Activated T-helper 1 cell treated with Interleukin-2 at 50 U/mL for 16 hours (primary cell): ENCODE measurements at places on chromosomes 7 and 10.
A peak's percentile ranks its signal among the peaks of the same experiment; 100 is the strongest.

DNA sequence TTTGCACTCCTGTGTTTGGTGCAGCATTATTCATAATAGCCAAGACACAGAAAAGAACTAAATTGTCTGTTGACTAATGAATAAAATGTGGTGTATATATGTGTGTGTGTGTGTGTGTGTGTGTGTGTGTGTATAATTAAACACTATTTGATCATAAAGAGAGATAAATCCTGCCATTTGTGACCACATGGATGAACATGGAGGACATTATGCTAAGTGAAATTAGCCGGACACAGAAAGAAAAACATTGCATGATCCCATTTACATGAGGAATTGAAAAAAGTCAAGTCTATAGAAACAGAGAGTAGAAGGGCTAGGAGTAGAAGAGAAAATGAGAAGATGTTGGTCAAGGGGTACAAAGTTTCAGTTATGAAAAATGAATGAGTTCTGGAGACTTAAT is 85.9 kb downstream of the ANK3 start:
- no peak for DNase-seq

DNA sequence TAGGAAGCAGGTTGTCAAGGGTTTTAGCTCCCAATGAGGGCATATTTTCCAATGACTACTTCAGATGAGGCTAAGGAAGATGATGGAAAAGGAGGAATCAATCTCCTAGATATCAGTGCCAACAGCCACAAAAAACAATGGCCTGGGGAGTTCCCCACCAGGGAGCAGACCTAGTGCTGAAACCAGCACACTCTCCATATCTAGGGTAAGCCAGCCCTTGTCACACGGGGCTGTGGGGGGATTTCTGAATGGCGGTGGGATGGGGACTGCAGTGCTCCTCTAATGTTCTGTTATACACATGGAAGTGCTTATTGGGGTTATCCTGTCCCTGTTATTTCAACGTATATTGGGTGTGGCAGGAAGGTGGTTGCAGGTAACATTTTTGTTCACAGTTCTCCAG is 18.5 kb downstream of the EPC1 start:
- DNase-seq, result no peak

DNA sequence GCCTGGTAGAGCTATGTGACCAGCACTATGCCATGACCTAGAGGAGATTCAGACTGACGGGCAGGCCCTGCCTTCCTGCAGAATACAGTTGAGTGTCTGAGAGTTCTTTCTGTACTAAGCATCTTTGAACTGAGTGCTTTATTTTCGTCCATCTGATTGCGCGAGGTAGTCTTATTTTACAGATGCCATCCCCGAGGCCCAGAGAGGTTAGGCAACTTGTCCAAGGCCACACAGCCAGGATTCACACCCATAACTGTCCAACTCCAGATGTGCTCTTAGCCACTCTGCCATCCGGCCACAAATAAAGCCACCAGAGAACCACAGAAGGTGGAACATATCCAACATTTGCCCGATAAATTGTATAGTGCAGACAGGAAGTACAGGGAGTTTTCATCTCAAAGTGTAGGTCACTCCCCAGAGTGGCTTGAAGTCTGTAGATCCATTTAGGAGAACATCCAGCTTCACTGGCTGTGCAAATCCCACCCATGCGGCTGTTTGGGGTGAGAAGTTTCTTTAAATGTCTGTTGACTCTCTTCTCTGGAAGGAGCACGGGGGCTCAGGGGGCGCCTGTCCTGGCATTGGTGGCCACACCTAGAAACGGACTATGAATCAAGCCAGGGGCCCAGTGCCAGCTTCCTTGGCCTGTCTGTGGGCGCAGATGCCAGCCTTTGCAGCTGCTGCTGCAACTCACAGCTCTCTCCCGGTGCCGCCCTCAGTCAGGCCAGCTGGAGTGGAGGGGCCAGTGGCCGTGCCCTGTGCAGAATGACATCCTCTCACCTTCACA is 11.1 kb downstream of the CHST3 start:
- no peak for DNase-seq

- no peak for DNase-seq
Observed at GRCh38 chr10:102630663-102631062, 13.6 kb upstream of the TRIM8 start.

DNA sequence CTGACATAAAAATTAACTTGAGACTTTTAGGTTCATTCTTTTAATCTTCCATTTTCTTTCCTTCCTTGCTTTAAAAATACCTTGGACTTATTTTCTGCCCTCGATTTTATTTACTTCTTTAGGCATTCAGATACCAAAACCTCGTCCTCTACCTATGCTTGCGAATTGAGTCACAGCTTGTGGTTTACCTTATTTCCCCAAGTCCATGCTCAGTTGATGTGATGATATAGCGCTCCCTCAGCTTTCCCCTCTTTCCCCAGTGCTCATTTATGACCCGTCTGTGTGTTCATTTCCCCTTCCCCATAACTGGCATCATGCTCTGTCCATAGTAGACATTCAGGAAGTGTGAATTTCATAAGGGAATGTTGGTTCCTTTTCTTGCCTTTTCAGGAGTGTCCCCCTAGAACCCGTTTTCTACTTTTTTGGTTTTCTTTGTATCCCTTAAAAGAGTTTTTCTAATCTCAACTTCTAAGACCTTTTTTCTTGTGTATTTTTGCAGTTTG is 19.1 kb upstream of the PRKRIP1 start:
- DNase-seq, result no peak

GRCh38 chr7:127375631-127376030 is 16.9 kb downstream of the ZNF800 start:
- DNase-seq, result no peak

- no peak for DNase-seq
Observed at GRCh38 chr7:74612015-74612829, 45.3 kb upstream of the GTF2I start.

GRCh38 chr10:35126062-35126529 is 550 bp upstream of the CREM start:
- DNase-seq, result no peak

DNA sequence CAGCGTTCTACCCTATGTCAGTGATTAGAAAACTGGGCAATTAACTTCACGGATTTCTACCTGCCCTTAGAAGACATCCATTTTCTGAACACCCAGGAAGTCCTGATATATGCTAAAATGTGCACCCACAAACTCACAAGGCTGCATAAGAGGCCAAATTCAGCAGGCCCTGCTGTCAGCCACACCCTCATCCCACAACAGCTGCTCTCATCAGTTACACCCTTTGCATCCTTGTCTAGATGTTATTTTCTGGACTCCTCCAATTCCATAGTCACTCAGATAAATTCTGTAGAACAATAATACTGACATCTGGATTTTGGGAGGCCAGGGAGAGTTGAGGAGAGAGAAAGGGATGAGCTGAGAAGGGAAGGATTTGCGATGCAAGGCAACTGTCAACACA is 208.9 kb downstream of the TAX1BP1 start:
- DNase-seq, result no peak

GRCh38 chr7:95141755-95142154 is 182.6 kb downstream of the PON1 start:
- DNase-seq, result no peak

GRCh38 chr7:24050991-24051560 is 232.9 kb upstream of the NPY start:
- DNase-seq, result no peak

DNA sequence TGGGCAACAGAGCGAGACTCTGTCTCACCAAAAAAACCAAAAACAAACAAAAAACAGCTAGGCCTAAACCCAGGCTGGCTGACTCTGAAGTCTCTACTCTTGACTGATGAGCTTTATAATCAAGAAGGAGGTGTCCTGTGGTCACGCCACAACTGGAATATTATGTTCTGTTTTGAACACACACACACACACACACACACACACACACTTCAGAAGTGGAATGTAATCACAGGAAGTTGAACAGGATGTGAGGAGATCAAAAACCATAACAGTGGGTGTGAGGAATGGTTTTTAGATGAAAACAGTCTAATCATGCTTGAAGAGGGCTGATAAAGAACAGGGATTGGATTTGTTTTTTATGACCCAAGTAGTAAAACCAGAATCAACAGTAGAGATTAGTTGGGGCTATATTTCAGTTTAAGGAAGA is 51.1 kb upstream of the IL6 start:
- DNase-seq, result no peak

DNA sequence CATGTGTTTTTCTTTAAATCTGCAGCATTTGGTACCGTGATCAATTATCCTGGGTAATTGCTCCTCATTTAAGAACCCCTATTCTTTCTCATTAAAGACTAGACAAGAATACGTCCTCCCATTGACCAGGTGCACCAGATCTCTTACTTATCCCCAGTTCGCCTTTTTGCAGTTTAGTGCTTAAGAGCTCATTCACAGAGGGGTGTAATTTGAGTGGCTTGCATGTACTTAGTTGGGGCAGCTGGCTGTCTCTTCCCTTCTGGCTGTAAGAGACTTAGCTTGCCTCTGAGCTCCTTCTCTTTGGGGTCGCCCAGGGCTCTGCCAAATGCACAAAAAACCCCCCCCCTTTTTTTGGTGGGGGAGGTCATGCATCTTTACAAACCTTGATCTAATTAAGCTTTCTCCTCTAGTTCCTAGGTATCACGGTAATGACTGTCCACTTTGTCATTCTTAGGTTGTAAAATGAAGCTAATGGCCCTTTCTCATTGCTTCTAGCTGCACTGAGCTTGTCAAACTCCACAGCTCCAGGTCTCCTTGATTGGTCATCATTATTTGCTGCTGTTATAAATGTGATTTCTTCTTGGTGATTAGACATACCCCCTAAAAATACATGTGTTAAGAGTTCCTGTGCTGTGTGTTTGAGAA is 26.3 kb downstream of the GAD2 start:
- DNase-seq, result no peak

DNA sequence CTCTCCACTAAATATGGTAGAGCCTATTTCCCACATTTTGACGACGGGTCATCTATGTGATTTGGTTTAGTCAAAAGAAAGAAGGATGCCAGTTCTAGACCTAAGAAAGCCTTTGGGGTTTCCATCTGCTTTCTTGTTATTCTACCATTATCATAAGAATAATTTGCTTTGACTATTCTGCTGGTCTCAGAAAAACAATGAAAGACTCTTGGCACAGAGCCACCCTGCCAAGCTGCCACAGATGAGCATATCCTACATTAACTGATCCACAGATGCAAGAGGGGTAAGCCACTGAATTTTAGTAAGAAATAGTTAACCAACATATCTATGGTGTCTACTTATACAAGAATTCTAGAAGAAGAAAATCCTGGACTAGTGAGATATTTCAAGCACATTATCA is 158.6 kb upstream of the MAGI2 start:
- no peak for DNase-seq

DNA sequence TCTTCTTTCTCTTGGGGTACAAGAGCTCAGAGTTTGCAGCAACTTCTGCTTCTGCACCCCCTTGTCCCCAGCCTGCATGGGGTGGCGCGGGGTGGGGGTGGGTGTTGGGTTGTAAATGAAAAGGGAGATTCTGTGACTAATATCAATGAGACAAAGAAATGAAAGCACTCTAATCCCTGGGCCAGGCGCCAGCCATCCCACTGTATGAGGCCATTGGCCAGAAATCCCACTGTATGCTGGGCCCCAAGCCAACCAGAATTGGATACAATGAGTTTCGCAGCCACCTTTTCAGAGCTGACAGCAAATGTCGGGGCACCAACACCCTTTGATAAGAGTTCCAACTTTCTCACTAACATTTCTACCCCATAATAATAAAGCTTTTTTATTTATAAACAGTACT is 10.9 kb upstream of the PTN start:
- DNase-seq, result no peak

- DNase-seq, result no peak
Observed at GRCh38 chr7:9036080-9036479, 602.7 kb downstream of the NXPH1 start.

GRCh38 chr7:37196676-37197075 is 252.0 kb downstream of the ELMO1 start:
- DNase-seq, result no peak

- DNase-seq, result no peak
Observed at GRCh38 chr7:114997487-114998404, 75.9 kb downstream of the MDFIC start.

- DNase-seq, result no peak
Observed at GRCh38 chr7:117941138-117941810, 68.0 kb upstream of the CTTNBP2 start.

- DNase-seq, result no peak
Observed at GRCh38 chr7:95963446-95963990, 191.2 kb downstream of the DYNC1I1 start.

DNA sequence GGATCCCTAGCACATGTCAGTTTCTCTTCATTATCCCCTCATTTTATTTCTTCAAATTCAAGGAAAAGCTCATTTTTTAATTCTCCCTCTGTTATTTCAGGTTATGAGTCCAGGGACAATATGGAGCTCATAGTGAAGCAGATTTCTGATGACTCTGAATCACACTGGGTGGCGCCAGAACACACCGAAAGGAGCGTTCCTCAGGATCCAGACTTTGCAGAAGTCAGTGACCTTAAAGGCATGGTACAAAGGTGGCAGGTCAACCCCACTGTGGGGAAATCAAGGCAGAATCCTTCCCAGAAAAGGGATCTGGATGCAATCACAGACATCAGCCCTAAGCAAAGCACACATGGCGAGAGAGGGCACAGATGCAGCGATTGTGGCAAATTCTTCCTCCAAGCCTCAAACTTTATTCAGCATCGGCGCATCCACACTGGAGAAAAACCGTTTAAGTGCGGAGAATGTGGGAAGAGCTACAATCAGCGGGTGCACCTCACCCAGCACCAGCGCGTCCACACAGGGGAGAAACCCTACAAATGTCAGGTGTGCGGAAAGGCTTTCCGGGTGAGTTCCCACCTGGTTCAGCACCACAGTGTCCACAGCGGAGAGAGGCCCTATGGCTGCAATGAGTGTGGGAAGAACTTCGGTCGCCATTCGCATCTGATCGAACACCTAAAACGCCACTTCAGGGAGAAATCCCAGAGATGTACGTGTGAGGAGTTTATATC is 21.4 kb downstream of the ZKSCAN5 start:
- DNase-seq, result peak; percentile 1

DNA sequence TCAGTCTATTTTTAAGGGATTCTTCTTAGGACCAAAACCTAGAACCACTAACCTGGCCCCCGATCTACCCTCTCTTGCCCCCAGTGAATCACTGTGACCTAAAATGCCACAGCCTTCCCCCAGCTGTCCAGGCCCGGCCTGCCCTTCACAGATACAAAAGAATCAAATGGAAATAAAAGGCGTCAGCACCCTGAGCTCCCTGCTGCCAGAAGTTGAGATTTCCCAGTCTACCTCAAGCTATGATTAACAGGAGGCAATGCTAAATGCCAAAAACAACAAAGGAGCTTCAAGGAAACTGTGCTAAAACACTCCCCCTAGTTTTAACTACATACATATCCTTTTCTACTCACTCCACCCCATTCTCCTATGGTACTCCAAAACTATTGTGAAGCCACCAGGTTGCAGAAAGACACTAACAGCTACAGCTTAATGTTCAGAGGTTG is 67.8 kb downstream of the GSAP start:
- DNase-seq, result no peak

GRCh38 chr7:778271-778967 is 51.3 kb upstream of the PRKAR1B start:
- no peak for DNase-seq

- no peak for DNase-seq
Observed at GRCh38 chr10:61936770-61937169, 35.3 kb downstream of the ARID5B start.

GRCh38 chr7:98280791-98281756 is at the start of gene BRI3:
Gene BRI3, plus strand, starts transcription at chr7:98281686. Its CDS starts 110 bp downstream, at chr7:98281796.
- DNase-seq, result peak; percentile 88
